ENCODE measurements at places on chromosomes 12 and 14.

DNA sequence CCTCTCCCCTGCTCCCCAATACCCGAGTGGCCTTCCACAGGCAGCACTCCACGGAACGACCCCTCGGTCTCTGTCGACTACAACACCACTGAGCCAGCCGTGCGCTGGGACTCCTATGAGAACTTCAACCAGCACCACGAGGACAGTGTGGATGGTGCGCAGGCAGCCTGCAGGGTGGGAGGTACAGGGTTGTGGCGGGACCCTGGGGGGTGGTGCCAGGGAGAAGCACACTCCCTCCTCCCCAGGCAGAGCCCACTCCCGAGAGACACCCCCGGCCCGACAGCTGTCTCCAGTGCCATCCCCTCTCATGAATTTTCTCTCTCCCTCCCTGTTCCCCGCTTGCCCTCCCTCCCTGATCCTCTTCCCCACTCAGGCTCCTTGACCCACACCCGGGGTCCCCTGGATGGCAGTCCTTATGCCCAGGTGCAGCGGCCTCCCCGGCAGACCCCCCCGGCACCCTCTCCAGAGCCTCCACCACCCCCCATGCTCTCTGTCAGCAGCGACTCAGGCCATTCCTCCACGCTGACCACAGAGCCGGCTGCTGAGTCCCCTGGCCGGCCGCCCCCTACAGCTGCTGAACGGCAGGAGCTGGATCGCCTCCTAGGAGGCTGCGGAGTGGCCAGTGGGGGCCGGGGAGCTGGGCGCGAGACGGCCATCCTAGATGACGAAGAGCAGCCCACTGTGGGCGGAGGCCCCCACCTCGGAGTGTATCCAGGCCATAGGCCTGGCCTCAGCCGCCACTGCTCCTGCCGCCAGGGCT is 9.0 kb downstream of the TNS2 start:
- DNase-seq, result no peak

GRCh38 chr14:103382376-103382775 is 2.8 kb upstream of the MARK3 start:
- no peak for DNase-seq

- DNase-seq, result no peak
Measured at GRCh38 chr12:75322464-75322863, 7.7 kb downstream of the CAPS2 start.

- no peak for DNase-seq
Measured at GRCh38 chr14:103109535-103110441, 13.5 kb upstream of the TNFAIP2 start.

DNA sequence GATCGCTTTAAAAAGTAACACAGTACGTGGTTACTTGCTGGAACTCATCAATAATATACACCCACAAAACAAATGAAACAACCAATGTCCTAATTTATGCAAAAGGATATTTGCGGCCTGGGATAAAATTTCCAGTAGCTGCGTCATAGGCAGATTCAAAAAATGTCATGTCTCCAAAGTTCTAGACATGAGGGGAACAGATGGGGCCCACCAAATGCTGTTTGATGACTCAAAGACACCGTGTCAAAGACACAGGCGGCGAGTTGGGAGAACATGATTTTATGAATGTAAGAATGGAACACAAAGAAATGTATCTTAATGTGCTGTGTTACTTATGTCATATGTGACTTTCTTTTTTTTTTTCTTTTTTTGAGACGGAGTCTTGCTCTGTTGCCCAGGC is 34.3 kb upstream of the NCOR2 start:
- no peak for DNase-seq

DNA sequence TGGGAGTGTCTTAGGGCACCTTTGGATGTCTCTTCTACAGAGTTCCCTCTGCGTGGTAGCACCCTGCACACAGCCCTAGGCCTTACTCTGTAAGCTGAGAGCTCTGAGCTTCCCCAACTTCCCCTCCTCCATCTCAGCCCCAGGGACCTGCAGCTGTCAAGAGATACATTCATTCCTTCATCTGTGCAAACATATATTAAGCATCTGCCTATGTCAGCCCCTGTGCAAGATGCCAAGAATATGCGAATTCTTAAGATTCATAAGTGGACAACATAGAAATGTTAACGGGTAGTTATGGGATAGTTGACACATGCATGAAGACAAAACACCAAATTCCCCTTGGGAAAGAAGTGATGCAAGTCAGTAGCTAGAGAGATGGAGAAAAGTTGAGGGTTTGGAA is 190.8 kb downstream of the SLC41A2 start:
- DNase-seq, result no peak

GRCh38 chr14:23877538-23878180 is 75.9 kb upstream of the DHRS4 start:
- DNase-seq, result no peak

GRCh38 chr12:100955139-100955538 is 160.6 kb downstream of the ANO4 start:
- no peak for DNase-seq

DNA sequence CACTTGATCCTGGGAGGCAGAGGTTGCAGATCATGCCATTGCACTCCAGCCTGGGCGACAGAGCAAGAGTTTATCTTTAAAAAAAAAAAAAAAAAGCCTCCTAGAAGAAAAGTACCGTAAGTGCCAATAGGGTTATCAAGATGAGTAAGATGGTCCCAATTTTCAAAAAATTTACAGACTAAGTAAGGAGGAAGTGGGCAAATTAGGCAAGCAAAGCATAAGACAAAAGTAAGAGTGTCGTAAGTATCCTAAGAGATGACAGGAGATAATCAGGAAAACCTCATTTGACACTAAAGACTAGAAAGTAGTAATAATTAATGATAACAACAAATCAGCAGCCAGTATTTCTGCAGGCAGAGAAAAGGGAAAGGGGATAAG is 12.2 kb downstream of the PYM1 start:
- DNase-seq, result no peak

GRCh38 chr14:102011631-102012030 is 47.3 kb downstream of the DYNC1H1 start:
- DNase-seq, result no peak

DNA sequence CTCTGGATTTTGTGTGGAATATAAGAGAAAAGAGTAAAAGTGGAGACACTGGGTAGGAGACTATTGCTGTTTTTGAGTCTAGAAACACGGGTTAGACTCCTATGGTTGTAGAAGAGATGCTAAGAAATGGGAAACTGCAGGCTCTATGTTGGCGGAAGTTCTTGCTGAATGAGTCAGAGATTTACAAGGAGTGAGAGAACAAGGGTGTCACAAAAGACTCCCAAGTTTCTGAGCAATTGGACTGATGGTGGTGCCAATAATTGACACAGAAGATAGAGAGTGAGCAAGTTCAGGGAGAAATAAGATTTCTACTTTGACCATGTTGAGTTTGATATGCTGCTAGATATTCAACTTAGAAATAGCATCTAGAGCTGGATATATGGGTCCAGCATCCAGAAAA is 2.6 kb upstream of the PRKD1 start:
- no peak for DNase-seq

GRCh38 chr12:63325757-63326156 is 174.8 kb upstream of the AVPR1A start:
- DNase-seq, result no peak

DNA sequence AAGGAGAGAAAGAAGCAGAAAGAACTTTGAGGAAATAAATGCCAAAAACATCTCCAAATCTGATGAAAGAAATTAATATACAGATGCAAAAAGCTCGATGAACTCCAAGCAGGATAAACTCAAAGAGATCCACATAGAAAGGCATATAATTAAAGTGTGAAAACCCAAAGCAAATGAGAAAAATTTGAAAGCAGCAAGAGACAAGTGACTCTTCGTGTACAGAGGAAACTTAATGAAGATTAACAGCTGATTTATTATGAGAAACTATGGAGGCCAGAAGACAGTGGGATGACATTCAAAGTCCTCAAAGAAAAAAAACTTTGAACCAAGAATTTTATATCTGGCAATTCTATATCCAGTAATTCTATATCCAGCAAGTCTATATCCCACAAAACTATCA is 163.0 kb upstream of the TMCC3 start:
- DNase-seq, result no peak

DNA sequence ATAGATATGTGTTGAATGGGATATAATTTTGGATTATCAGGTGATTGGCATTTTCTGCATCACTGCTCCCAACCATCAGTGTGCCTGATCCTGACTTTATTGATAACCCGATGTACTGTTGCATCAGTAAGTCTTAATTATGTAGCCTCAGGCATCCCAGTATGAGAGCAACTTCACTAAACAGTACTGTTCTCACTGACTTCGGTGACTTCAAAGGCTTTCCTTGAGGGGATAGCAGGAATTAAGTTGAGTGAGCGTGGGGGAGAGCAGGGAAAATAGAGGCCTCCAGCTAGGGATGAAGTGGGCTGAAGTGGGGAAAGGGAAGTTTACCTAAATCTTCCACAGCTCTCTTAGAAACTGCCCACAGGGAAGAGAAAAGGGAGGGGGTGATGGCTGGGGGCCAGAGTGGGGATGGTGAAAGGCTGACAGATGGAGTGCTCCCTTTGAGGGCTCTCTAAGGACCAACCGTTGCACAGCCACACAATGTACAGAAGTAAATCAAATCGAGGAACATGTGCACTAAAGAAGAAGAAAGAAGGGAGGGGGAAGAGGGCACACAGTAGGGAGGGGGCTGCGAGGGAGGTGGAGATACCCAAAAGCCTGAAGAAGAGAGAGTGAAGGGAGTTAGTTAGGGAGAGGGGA is 10.7 kb upstream of the NEUROD4 start:
- DNase-seq, result no peak

- DNase-seq, result no peak
Measured at GRCh38 chr12:12017798-12018197, 52.9 kb upstream of the BCL2L14 start.

DNA sequence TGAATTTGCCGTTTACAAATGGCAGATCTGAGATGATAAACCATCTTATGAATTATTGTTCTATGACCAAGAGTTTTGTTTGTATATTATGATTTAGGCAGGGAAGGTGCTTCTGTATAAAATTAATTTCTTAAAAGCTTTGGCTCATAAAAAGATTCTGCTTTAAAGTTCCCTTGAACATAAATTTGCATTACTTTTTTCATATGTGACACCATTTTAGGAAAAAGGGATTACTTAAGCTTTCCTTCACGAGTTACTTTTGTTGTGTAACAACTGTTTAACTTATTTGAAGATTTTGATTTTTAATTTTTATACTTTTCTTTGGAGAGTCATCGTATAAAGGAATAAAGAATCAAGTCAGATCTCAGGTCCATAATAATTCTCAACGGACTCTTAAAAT is 3.3 kb downstream of the ETNK1 start:
- no peak for DNase-seq

DNA sequence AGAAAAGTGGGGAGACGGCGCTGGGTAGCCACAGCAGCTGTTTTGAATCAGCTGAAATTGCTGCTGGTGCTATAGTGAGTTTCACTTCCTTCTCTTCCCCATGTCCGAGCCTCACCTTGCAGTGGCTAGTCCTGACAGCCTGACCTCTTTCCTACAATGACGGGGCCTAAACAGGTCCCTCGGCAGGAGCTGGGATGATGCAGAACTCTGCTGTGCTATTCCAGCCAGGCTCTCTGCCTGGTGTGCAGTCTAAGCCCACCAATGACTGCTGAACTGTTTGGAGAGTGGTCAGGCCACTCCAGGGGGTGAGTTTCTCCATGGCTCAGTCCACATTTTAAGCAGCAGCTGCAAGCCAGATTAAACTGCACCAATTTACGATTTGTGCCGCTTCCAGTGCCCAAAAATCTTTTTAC is 207.3 kb downstream of the TTC7B start:
- no peak for DNase-seq
